ENCODE measurements at places on chromosomes 4 and X. TPM values are rescaled to one million over a fixed set of nuclear protein-coding genes. Genes with fewer than 3 reads are reported as not detected.

- no peak for DNase-seq
Observed at GRCh38 chrX:120813982-120814381, 61.7 kb downstream of the CT47B1 start.

DNA sequence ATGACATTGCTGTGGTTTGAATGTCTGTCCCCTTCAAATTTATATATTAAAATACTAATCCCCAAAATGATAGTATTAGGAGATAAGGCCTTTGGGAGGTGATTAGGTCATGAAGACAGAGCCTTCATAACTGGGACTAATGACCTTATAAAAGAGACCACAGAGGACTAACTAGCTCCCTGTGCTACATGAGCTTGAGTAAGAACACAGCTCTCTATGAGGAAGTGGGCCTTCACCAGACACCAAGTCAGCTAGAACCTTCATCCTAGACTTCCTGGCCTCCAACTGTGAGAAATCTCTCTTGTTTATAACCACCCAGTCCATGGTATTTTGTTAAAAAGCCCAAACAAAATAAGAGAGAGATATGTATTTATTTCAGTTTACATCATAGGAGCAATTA, 242.2 kb upstream of the CTSO start:
- DNase-seq = no peak

DNA sequence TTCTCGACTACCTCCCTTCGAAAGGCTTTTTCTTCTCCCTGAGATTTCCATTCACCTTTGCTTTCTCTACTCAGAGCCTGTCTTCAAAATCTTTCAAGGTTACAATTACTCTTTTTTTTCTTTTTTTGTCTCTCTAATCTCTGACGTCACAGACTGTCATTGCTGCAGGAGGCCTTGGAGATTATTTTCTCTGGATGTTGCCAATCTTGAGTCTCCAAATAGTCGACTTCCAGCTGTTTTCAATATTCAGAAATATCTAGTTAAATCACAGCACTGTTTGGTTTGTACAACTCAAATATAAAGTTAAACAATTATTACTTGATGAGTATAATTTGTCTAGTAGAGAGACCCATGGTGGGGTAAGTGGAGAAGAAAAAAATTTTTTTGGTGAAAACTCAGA, 359.0 kb upstream of the BOD1L1 start:
- no peak for DNase-seq

GRCh38 chr4:145635117-145635516, 15.9 kb downstream of the MMAA start:
- no peak for DNase-seq

GRCh38 chr4:6011686-6012085, 6.5 kb downstream of the C4orf50 start:
- no peak for DNase-seq

DNA sequence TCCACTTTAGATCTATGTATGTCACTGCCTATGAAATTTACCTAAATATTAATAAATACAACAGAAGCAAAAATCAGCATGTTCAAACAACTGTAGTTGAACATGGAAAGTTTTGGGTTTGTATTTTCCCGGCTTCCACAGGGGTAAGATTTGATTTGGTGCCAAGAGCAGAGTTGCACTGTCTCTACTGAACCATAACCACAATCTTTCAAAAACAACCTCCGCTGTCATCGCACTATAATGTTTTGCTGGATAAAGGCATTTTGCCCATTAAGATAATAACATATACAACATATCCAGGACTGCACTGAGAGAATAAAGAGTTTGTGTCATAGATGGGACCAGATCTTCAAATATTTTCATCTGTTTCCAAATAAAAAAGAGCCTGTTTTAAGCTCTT, 94.9 kb downstream of the TENM3 start:
- DNase-seq = no peak

- DNase-seq = peak; percentile 41
Observed at GRCh38 chrX:76454456-76454927, 27.0 kb downstream of the MAGEE1 start.

GRCh38 chrX:9895225-9895912, 71.8 kb upstream of the CLDN34 start:
- DNase-seq = no peak

DNA sequence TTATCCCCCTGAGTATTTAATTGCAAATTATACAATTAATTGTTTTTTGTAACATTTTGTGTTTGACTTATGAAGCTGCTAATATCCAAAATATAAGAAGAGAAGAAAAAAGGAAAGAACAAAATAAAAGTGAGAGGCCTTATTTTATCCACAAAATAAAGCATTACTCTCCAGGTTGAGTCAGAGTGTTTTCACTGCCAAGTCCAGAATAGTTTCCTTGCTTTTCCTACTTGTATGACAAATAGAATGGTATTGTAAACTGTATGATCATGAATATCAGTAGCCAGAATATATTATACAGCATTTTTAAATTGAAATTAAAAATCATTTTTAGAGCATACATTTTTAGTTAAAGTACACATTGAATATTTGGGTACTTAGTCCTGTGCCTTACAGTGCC, 237.8 kb downstream of the NDST4 start:
- DNase-seq = peak; percentile 48

GRCh38 chr4:80507507-80507906, 172.0 kb downstream of the CFAP299 start:
- DNase-seq = no peak

DNA sequence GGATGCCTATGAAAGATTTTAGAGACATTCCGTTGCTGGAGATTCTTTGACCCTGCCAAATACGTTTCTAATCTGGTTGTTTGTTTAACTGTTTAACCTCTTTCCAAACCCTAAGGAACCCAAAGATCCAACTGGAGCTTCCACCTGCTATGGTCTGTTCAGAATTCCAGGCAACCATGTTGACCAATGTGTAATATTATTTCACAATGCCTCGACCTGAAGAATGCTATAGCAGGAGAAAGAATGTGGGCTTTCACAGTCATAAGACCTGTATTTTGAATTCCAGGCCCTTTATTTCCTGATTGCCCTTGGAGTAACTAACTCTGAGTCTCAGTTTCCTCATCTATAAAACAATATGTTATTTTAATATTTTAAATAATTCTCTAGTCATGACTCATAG, 90.8 kb downstream of the COL25A1 start:
- DNase-seq = peak; percentile 4

GRCh38 chr4:59412739-59413138, 1787.4 kb upstream of the ADGRL3 start:
- DNase-seq = no peak

GRCh38 chrX:30592831-30593230, 15.3 kb upstream of the TASL start:
- DNase-seq = no peak

DNA sequence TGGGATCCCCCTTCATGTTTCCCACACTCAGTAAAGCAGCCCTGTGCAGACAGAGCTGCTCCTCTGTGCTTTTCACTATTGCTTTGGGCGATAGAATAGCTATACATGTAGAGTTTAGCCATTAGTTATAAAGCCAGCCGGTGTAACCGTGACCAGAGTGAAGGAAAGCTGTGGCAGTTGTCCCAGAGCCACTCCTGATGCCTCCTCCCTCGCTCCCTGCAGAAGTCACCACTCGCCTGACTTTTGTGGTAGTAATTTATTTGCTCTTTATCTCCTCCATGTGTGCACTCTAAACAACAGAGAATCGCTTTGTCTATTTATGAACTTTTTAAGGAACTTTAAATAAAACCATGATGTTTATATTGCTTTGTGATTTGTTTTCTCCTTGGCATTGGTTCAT, 41.8 kb upstream of the WWC2 start:
- no peak for DNase-seq

DNA sequence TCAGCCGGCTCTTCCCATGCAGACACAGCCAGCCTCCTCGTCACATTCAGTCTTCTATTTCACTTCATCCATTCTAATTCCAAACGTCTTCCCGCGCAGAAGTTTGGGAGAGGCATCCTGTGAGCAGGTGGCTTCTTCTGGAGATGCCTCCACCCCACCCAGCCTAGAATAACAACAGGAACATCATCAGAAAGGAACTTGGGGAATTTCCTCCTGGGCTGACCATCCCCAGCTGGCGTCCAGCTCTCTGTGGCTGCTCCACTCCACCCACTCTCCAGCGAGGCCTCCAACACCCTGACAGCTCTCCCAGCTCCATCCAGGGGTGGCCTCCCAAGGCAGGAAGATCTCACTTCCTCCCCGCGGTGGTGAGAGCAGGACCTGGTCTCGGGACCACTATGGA, 5.5 kb upstream of the C4orf50 start:
- DNase-seq = no peak

- no peak for DNase-seq
Observed at GRCh38 chrX:97328853-97329390, 445.2 kb downstream of the RPA4 start.

DNA sequence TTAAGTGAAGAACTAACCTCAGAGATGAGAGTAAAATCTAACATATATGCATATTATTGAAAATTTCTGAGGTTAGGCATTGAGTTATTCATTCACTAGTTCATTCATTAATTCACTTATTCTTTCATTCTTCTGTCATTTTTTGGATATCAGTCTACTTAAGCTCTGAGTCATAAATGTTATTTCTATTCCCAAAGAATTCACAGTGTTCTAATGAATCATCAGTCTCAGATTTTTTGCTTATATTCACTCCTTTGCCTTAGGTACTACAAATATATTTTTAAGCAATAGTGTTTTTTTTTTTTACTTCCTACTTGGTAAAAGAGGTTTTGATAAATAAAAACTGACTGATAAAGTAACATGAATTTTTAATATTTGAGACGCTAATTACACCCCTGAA, 95.2 kb upstream of the DKK2 start:
- peak; percentile 72 for DNase-seq

GRCh38 chr4:102477657-102478056, 23.5 kb upstream of the NFKB1 start:
- peak; percentile 75 for DNase-seq

DNA sequence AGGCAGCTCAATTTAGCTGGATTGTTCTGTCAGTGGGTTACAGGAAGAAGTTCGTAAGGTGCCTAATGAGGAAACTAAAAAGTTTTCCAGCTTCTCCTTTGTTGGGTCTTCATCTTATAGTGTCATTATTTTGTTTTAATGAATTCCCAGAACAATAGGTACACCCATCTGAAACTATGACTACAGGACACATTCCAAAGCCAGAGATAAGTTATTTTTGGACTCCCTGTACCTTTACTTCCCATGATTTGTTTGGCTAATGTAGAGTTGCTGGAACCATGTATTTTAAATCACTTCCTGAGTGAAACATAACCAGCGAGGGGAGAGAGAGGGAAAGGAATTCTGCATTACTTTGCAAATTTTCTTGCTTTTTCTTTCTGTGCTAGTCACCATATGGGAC, 114.0 kb downstream of the CLCN5 start:
- DNase-seq = no peak

- DNase-seq = peak; percentile 67
Observed at GRCh38 chrX:14590216-14590615, 60.9 kb downstream of the GLRA2 start.

DNA sequence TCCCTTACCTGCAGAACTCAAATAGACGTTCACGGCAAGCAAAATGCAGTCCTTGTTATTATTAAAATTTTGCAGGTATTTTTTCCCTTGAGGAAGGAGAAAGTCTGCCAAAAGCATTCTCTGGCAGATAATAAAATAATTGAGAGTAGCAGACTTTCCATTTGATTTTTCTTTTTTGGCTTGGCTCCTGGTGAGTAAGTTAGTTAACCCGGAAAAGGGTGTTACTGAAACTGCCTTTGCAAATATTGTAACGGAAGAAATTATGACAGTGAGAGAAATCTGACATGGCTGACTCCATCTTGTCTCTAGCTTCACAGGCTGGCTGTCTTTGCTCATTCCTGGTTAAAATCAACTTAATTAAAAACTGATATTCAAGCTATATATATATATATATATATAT, 100.5 kb downstream of the GPR143 start:
- peak; percentile 5 for DNase-seq

DNA sequence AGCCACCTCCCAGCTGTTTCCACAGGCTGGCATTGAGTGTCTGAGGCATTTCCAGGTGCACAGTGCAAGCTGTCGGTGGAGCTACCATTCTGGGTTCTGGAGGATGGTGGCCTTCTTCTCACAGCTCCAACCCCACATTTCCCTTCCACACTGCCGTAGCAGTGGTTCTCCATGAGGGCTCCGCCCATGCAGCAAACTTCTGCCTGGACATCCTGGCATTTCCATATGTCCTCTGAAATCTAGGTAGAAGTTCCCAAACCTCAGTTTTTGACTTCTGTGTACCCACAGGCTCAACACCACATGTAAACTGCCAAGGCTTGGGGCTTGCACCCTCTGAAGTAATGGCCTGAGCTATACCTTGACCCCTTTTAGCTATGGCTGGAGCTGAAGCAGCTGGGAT, 10.3 kb upstream of the FRMPD4 start:
- DNase-seq = no peak

GRCh38 chrX:12330841-12331240, 192.6 kb downstream of the FRMPD4 start:
- DNase-seq = no peak

- DNase-seq = no peak
Observed at GRCh38 chr4:173014836-173015235, 153.8 kb upstream of the GALNT7 start.

DNA sequence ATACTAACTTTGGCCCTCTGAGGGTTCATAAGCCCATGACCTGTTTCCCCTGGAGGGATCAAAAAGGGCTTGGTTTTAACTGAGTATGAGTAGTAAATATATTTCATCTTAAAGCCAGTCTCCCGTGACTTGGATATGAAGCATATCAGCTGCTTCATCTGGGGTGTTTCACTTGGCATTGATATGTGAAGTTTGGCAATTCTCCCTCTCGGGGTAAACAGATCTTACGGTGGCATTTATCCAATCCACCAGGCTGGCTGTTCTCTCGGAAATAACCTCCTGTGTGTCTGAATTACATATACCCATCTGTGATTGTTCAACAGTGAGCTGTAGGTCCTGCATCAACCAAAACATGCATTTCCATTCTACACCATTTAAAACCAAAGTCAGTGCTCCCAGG, 130.7 kb downstream of the ADAM29 start:
- no peak for DNase-seq

GRCh38 chrX:18290200-18290599, 64.3 kb downstream of the SCML2 start:
- DNase-seq = no peak

Gene IL2
- total RNA-seq = not detected

Gene SPANXC
- not detected for total RNA-seq

Gene SSX4
- total RNA-seq = not detected

Gene NKX3-2
- under 0.01 TPM for total RNA-seq

Gene SCRG1
- not detected for total RNA-seq

Gene SPANXN1
- total RNA-seq = not detected

Gene TXK
- total RNA-seq = not detected

Gene MAGIX
- total RNA-seq = 1.3 TPM

Gene STK32B
- total RNA-seq = 6.4 TPM
